ENCODE measurements at places on chromosomes 11 and 22. TPM values are rescaled to one million over a fixed set of nuclear protein-coding genes. Genes with fewer than 3 reads are reported as not detected.

The HEPN1 gene
- total RNA-seq: not detected

The ZDHHC5 gene
- total RNA-seq: 65.2 TPM

The LINC01488 gene
- not detected for total RNA-seq

The DRD4 gene
- total RNA-seq: 6.2 TPM

The RAC2 gene
- 2.5 TPM for total RNA-seq

The CECR2 gene
- total RNA-seq: 154 TPM
